ENCODE measurements at places on chromosomes 6 and 20. TPM values are rescaled to one million over a fixed set of nuclear protein-coding genes. Genes with fewer than 3 reads are reported as not detected.

DNA sequence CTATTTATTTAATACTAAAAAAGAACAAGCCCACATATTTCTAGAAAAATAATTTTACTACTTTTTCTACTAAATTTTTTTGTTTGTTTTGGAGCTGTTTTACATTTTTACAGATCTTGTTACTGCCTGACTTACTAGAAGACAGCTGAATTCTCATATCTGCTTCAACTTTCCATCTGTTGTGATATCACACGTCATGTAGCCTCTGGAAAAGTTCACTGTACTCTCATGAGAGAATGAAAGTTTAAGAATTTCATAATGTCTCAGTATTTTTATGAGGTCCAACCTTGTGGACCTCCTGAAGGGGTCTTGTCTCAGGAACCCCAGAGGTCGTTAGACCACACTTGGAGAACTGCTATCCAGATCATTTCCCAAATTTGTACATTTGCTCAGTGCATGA is 81.7 kb upstream of the MTHFD1L start:
- H3K27ac ChIP-seq, result no peak overlapping the region
- H3K36me3 ChIP-seq, result no peaks in the 10 kb centered on the region
- no peak overlapping the region for H3K4me3 ChIP-seq
- no peaks in the 10 kb centered on the region for H3K27me3 ChIP-seq

DNA sequence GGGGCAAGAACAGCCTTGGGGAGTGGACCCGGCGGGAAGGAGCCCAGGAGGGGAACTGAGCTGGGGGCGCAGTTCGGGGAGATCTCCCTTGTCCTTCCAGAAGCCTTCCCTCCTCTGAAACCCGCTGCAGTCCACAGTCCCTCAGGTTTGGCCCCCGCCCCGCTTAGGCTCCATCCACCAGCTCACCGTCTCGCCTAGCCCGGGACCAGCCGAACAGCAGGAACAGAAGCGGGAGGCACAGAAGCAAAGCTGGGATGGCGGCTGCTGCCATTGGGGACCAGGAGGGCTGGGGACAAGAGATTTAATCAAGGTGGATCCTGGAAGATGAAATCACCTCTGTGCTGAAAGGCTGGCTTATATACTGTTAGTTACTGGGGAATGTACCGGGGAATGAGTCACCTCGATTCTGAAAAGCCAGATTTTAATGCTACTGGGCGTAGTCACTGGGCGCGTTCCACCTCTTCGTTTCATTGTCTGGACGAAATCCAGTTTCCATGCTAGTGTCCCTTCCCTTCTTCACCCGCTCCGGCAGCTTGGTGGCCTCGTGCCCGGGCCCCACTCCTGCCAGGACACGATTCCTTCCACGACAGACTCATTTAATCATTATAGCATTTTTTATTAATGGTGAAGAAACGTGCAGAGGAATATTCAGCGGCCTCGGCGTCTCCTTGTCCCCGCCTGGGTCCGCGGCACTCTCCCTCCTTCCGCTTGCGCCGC is at the start of gene RAET1L:
Gene RAET1L, minus strand, starts transcription at position 332 of the 717 bp plus-strand sequence. Its CDS starts 61 bp downstream, at position 271.
- DNase-seq, result no peak
- H3K27ac ChIP-seq, result peak within 1 kb of the TSS; percentile 60
- peak within 1 kb of the TSS; percentile 57 for H3K4me3 ChIP-seq
- no peaks in the 10 kb centered on the region for H3K36me3 ChIP-seq
- H3K4me1 ChIP-seq, result peaks cover 20% of the 10 kb centered on the region

GRCh38 chr20:20711413-20711812 is 1.0 kb downstream of the RALGAPA2 start:
- H3K27ac ChIP-seq, result peak overlapping the region; percentile 91
- peak overlapping the region; percentile 98 for H3K4me3 ChIP-seq
- H3K4me1 ChIP-seq, result peaks cover 13% of the 10 kb centered on the region
- no peaks in the 10 kb centered on the region for H3K27me3 ChIP-seq

DNA sequence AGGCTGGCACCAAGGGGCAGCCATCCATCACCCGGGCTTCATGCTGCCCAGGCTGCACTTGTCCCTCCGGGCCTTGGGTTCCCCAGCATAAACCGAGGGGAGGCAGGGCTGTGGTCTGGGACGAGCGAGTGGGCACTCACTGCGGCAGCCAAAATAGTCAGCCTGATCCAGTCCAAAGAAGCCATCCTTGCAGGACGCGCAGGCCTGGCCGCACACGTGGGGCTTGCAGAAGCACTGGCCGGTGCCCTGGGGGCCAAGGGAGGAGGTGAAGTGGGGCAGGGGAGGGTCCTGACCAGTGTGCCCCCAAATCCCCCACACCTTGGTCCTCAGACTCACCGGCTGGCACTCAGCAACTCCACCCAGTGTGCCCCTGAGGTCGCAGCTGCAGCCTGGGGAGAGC is 32.1 kb downstream of the ADRM1 start:
- H3K4me3 ChIP-seq, result no peak overlapping the region
- no peak overlapping the region for H3K27ac ChIP-seq
- H3K27me3 ChIP-seq, result no peaks in the 10 kb centered on the region
- peaks cover 8% of the 10 kb centered on the region for H3K4me1 ChIP-seq
- DNase-seq, result no peak
- peaks cover 99% of the 10 kb centered on the region for H3K36me3 ChIP-seq

TMEM151B gene
- total RNA-seq, result not detected

PRL gene
- total RNA-seq, result not detected

All from esophagus squamous epithelium (tissue), 5 donors.